Islet precursor cell (in vitro differentiated cells): ENCODE measurements at places on chromosomes 16 and 17.

DNA sequence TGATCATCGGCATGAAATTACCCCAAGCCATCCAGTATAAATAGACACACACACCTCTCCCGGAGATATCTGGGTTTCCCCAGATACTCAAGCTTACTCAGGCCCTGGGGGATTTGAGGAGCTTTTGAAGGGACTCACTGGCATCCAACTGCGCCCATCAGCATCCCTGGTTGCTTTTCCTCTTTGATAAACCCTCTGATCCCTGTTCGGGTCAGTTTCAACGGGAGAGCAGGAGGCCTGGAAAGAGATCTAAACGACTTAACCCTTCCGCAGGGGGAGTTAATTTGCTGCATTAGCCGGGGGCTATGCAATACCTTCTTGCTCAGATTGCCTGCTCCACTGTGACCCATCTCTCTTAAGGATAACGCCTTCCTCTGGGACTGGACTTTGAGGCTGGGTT is 76.6 kb downstream of the MAF start:
- DNase-seq: no peak

DNA sequence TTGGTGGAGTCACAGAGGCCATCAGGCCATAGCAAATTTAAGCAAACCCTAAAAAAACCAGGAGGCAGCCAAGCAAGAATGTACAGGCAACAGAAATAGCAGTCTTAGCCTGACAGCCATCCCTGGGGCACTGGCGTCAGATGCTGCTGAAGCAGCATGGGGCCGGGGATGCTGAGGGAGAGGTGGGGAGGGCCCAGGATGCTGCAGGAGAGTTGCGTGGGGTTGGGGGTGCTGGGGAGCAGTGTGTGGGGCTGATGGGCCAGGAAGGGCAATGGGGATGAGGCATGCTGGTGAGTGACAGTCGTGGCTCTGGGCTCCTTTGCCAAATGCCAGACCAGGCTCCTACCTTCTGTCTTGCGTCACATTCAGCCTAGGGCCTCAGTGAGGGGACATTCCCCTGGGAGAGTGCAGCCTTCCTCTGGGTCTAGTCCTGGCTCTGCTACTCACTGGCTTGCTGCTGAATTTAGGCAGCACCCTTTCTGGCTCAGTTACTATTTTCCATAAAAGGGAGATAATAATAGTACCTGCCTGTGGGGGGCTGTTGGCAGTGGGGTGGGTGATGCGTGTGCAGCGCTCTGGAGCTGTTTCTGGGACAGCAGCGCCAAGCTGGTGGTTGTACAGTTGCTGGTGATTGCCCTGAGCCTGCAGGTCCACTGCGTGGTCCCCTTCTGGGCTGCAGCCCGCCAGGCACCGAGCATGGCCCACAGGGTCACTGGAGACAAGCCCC is 88.1 kb downstream of the AMFR start:
- no peak for DNase-seq

GRCh38 chr17:79083191-79083971 is 8.8 kb downstream of the ENGASE start:
- no peak for DNase-seq

DNA sequence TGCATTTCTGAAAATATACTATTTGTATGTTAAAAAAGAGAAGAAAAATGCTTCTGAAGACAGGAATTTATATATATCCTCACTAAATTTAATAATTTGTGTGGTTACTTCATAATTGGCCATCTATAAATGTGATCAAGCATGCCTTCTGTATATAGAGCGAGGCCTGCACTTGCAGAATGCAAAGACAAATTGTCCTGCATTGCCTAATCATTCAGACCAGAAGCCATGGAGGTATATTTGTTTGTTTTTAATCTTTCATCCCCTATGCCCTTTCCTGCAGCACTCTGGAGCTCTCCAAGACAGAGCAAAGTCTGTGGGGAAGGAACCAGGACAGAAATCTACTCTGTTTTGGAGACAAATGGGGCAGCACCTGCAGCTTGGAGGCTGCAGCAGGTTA is 23.8 kb upstream of the DDX52 start:
- peak; percentile 17 for DNase-seq

DNA sequence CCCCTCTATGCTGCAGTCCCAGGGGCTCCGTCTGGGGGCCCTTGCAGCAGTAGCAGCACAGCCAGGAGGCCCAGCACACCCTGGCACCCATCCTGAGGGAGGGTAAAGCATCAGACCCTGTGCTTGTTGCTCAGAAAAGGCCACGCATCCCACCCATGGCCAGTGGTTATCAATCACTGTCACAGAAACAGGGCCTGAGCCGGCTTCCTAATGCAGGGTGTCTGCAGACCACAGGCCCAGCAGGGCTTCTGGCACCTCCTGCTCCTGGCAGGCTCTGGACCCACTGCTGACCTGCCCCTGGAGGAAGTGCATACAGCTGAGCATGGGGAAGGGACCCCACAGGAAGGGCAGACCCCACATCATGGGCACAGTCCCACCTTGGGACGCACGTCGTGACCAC is 26.9 kb upstream of the CDH15 start:
- DNase-seq: no peak
